ENCODE measurements at places on chromosomes 12 and 14.

- DNase-seq: no peak
These were observed 4.4 kb upstream of the BICD1 start for GRCh38 chr12:32102234-32102633.

- no peak for DNase-seq
These were observed 31.4 kb downstream of the DCP1B start for GRCh38 chr12:1972856-1973317.

DNA sequence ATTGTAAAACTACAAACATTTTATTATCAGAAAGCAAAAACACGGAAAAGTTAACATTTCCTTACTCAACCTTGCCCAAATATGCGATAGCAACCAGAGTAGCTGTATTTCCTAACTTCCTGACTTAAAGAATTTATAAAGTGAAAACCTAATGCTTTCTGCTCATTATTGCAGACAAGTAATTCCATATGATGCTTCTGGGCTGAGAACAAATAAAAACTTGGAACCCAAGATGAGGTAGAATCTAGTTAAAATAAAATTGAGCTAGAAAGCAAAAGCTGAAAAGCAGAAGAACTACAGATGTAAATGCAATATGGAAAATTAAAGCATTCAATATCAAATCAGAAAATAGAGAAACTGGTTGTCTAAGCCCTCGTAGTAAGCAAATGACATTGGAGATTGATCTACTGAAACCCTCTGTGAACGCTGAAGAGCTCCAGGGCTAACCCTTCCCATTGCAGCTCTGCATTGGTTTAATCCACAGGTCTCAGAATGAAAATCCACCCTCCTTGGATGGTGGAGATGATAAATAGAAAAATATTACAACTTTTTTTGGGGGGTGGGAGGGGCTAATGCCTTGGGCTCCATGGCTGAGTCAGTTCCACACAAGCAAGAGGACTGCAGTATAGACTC lies 40.7 kb downstream of the CORO1C start:
- no peak for DNase-seq

DNA sequence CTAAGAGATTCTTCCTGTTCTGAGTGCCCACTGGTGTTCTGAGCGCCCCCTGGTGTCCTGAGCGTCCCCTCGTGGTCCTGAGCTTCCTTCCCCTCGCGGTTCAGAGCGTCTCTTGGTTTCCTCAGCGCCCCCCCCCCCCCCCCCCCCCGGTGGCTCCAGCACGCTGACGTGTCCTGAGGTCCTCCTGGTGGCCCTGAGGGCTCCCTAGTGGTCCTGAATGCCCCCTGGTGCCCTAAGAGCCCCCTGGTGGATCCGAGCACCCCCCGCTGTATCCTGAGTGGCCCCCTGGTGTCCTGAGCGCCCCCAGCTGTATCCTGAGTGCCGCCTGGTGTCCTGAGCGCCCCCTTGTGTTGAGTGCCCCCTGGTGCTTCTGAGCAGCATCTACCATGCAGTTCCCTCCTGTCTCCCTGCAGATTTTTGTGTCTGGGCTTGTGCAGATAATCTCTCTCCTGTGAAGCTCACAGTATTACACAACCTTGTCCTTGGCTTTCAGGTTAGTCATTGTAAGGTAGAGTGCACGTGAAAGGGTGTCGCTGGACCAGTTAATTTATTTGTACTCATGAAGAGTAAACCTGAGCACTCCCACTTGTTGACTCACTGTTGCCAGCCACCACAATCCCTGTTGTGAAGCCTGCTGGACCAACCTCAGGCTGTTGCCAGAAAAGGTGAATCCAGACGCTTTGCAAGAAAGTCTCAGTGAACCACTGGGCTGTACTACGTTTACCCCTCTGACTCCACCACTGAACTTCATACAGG lies 1168.4 kb downstream of the TMEM121 start:
- peak; percentile 65 for DNase-seq

- peak; percentile 59 for DNase-seq
These were observed 348.9 kb upstream of the FAR2 start for GRCh38 chr12:28800129-28800528.

DNA sequence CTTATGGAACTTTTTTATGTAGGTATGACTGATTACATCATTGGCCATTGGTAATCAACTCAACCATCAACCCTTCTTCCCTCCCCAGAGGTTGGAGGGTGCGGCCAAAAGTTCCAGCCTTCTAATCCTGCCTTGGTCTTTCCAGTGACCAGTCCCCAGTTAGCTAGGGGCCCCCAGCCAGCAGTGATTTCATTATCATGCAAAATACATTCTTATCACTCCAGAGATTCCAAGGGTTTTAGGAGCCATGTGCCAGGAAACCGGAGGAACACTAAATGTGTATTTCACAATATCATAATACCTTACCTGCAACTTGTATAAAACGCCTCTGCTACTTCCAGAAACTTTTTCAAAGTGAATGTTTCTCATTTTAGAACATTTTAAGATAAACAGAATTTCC lies 181.5 kb upstream of the PELI2 start:
- no peak for DNase-seq

GRCh38 chr12:50070314-50071060 lies 13.1 kb downstream of the ASIC1 start:
- DNase-seq: peak; percentile 88

GRCh38 chr14:40652089-40652691 lies 954.5 kb upstream of the LRFN5 start:
- DNase-seq: no peak

DNA sequence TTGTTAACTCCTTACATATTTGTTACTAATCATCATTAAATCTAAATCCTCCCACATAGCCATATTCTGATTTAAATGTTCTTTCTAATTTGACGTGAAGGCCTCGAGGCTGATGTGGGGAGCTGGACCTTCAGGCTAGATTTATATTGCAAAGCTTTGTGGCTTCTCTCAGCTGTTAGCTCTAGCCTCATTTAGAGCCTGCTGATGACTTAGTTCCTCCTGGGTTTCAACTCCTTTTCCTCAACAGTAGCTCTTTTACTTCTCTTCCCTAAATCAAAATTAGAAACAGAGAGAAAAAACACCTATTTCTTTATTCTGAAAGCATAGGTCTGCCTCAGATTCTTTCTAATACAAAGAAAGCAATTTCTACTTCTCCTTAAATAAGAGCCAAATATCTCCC lies 477.5 kb upstream of the CCDC196 start:
- DNase-seq: peak; percentile 27

GRCh38 chr12:81128930-81129554 lies 51.2 kb downstream of the ACSS3 start:
- peak; percentile 23 for DNase-seq

DNA sequence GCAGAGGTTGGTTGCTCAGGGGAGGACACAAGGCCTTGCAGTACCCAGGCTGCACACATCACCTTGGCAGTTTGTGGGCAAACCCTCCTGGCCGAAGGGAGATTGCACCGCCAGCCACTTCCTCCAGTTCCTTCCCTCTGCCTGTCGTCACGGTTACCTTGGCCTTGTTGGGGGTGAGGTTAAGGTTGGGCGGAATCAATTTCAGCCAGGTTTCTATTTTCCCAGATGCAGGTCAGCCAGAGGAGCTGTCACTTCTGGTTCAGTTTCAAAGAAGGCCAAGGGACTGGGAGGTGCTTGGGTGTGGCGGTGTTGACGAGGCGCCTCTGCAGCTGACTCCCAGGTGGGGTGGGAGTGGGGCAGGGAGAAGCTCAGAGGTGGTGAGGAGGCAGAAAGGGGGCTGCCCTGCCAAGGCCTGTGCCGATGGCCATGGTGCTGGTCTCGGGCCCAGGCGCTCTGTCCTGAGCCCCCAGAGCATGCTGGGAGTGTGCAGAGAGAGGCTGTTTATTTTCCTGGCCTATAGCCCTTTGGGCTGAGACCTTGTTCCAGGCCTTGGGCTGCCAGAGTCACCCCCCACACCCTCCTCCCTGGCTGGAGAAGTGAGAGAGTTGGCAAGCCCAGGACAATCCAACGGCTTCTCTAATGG lies 31.4 kb downstream of the JDP2 start:
- no peak for DNase-seq

DNA sequence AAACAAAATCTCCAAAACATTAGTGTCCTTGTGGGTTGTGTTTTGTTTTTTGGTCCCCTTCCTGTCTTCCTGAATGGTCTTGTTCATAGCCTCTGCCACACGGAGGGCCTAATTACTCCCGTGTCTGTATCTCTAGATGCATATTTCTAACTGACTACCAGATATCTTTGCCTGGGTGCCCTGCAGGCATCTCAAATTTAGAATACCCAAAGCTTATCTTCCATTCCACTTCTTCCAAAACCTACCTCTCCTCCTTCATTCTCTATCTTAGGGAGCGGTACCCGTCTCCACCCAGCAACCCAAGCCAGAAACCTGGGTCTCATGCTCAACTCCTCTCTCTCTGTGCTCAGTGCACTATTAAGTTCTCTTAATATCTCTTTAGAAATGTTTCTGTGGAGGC lies 10.9 kb upstream of the METAP2 start:
- no peak for DNase-seq

- DNase-seq: no peak
These were observed 1.4 kb downstream of the MMAB start for GRCh38 chr12:109571773-109572505.

- DNase-seq: no peak
These were observed 5.6 kb downstream of the TMEM119 start for GRCh38 chr12:108592033-108592909.

DNA sequence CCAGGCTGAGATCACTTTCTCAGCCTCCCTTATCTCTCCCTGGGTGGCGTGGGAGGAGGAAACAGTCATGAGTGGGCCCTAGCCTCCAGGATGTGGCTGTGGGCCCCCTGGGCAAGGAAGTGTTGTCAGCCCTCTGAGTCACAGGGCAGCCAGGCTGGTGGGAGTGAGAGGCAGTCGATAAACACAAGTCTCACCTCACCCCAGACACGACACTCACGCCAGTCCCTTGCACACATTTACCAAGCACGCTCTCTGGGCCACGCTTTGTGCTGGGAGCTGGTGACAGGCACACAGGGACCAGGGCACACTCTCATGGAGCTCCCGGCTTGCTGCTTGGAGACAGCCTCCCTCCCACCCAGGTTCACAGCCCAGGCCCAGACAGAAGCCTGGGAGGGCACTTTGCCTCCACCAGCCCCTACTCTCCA lies 1.9 kb upstream of the KRT79 start:
- DNase-seq: peak; percentile 74

DNA sequence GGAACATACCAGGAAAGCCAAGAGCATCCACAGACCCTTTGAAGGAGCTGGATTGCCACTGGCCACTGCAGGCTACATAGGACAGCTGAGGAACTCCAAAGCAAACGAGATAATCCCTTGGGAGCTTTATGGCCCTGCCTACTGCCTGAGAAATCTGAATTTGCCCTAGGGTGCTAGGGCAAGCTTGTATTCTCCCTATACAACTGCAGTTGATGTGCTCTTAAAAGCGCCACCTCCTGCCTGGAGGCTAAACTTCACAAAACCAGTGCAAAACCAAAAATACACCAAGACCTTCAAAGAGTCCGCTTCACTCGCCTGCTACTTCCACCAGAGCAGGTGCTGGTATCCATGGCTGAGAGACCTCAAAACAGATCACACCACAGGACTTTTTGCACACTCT lies 99.6 kb upstream of the KRR1 start:
- no peak for DNase-seq

DNA sequence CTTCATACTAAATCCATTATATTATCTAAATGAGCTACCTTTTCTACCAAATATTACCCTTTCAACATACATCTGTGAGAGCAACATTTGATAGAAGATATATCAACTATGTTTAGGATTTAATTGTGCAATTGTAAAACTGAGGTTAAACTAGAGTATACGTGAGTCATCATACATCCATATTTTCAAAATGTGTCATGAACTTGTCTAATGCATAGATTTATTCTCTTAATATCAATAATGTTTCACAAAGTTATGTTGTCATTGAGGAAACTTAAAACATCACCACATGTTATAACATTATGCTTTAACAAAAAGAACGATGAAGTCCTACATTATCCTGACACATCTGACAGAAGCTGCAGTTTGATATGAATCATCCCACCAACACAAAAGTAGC lies 645.5 kb upstream of the NOVA1 start:
- no peak for DNase-seq

DNA sequence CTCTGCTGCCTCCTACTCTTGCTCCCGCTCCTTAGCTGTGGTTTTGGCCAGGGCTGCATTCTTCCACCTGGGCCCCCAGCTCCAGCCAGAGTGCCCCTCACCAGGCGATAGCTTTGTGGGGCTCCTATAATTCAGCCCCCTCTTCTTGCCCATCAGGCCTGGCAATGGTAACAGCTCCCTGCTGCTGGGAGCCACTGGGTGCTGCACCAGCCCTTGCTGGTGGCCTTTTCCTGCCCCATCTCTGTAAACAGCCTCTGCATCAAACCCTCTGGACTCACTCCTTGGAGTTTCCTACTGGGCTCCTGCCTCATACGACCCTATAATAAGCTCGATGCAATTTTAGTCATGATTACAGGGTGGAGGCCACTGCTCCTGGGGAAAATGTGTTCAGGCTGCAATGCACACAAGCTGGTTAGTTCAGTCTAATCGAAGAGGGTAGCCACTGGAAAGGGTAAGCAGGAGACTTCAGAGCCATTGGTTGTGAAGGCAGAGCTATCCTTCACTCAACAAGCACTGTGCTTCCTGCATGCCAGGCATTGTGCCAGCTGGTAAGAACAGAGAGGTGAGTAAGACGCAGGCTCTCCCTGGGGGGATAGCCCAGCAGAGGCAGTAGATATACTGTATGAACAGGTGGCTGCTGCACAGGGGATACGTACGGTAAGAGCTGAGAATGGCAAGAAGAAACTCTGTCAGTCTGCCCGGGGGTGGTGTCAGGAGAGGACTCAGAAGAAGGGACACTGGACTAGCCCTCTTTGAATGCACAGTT lies 24.7 kb downstream of the CLMN start:
- DNase-seq: no peak

GRCh38 chr12:50618864-50619609 lies 114.3 kb downstream of the DIP2B start:
- no peak for DNase-seq

DNA sequence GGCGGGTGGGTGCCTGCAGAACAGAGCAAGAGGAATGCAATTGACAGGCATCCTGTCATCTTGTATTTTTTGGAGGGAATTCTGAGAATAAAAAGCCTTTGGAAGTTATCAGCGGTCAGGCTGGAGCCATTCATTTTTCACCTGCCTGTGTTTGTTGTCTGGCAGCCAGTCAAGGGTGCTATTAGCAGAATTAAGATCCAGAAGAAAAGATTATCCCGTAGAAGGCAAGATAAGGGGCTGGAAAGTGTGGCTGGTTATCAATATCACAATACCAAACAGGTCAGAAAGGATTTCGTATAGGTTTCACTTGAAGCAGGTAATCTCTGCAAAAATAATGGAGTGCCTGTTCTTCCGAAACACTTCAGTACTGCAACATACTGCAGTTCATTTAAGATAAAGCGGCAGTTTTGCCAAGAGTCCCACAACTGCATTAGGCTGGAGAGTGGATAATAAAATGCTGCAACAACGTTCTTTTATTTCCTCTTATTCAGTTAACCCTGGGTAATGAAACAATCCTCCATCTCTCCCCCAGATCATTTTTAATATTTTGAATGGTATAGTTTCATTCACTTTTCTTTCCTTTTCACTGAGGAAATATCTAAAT lies 171.2 kb upstream of the CDKN3 start:
- no peak for DNase-seq

- DNase-seq: no peak
These were observed 62.5 kb upstream of the GPR68 start for GRCh38 chr14:91307046-91307445.

All from suppressor macrophage treated with lipopolysaccharide for 4 hours (primary cell).